ENCODE measurements at places on chromosomes 16 and 17.
A peak's percentile ranks its signal among the peaks of the same experiment; 100 is the strongest.

GRCh38 chr16:19735074-19735867 is 17.2 kb downstream of the IQCK start:
- DNase-seq: no peak

DNA sequence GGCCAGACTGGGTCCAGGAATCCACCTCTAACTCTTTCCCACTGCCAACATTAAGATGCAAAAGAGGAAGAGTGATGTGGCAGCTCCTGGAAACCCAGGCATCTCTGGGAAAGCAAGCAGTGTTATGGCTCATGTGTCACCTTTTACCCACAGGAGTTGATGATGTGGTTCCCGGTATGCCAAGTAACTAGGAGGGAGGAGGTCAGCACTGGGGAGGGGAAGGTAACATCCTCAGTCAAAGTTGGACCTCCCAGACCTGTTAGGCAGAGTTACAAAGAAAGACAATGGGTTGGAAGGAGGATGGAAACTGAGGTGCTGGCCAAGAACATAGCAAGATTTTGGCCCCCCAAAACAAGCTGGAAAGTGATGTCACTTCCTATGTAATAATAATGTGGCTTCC is 11.4 kb downstream of the KRABD2 start:
- no peak for DNase-seq

GRCh38 chr16:84569382-84569987 is 48.4 kb downstream of the COTL1 start:
- DNase-seq: no peak

DNA sequence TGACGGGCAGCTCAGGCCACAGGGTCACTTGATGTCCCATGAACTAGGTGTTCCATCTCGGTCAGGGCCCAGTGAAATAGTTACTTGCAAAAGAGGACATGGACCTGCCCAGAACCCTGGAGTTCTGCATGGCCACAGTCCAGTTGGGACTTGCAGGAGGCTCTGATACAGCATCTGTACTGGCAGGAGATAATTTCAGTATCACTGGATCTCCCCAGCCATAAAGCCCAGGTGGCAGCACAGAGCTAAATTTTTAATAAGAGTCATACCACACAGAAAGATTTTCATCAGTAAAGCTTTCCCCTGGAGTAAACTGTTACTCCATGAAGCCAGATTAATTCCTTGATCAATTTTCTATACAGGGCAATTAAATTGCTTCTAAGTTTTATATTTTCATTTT is 18.0 kb upstream of the SLC16A5 start:
- DNase-seq: no peak

- DNase-seq: no peak
Measured at GRCh38 chr17:60406887-60407286, 15.0 kb upstream of the USP32 start.

DNA sequence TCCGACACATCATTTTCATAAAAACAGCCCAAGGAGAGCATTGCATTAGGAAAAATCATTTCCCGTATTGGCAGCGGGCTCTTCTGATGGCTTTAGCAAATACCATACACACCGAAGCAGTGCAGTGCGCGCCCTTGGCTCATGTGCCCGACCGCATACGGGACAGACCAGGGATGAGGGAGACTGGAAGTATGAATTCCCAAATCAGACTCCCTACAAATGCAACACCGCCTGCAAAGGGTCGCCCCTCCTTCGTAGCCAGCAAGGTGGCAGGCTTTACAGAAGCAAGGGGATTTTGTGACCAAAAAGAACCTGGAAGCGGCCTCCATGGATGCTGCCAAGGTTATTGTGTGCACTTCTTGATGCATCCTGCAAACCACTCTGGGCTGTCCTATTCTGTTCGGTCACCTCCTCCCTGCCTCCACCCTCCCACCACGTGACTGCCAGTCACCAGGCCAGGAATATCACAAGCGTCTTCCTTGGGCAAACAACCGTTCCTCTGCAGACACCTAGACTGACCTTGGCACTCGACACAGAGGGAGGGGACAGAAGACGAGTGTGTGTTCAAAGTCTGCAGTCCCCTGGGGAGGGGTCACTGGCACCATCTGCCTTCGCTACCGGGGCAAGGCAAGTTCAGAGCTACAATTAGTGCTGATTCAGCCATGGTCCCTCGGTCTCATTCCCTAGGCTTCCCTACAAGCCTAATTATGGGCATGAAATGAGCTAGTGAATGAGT is 460.4 kb downstream of the SLC39A11 start:
- no peak for DNase-seq

DNA sequence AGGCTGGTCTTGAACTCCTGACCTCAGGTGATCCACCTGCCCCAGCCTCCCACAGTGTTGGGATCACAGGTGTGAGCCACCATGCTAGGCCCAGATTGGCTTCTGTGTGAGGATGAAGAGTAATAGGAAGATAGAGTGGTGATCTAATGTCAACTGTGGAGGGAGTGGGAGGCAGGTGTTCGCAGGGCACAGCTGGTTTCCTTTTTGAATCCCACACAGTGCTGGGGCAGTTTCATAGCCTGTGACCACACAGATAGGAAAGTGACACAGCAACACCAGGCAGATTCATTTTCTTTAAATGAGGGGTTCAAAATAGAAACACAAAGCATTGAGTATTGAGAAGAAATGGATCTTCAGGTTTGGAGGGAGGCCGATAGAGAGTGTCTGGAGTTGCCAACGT is 540.3 kb downstream of the WWOX start:
- peak; percentile 14 for DNase-seq

GRCh38 chr17:55635253-55635914 is 87.3 kb downstream of the TMEM100 start:
- no peak for DNase-seq

DNA sequence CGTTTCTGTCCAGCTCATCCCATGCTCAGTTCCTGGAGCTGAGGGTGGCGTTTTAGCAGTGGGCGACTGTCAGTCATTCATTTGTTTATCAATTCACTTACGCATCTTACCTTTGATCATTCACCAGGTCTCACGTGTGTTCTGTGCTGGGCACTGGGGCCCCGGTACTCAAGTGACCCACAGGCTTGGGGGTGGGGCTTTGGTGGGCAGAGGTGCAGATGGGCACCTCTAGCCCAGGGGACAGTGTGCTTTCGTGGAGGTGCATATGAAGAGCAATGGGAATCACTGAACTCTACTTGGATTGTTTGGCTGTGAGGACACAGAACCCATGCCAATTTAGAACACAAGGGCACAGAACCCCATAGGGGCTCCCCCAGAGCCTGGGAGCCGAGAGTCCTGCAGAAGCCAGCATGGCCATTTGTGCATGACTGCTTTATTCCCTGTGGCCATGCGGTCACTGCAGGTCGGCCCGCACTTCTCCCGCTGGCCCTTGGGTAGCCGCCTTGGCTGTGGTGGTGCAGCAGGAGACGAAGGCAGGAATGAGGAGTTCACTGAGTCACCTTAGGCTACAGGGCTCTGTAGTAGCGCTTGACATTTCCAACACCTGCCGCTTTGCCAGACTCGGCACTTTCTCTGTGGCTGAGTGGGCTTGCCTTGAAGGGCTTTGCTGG is 144.6 kb downstream of the SNX29 start:
- DNase-seq: no peak

GRCh38 chr17:31820691-31821435 is 38.2 kb downstream of the COPRS start:
- DNase-seq: no peak

DNA sequence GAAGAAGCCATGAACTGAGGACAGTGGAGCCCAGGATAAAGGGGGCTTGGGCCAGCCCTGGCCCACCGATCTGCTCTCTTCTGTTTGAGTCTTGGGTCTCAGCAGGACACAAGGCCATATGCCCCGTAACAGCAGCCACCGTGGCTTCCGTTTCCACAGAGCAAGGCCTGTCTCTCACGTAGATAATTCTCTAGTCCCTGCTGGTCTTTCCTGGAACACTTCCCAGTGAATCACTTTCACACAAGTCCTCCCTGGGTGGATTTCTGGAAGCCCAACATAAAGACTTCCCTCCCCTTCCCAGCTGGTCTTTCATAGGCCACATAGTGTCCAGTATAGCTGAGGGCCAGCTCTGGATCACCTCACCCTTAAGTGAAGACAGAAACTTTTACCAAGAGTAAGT is 19.9 kb upstream of the C16orf78 start:
- DNase-seq: no peak

DNA sequence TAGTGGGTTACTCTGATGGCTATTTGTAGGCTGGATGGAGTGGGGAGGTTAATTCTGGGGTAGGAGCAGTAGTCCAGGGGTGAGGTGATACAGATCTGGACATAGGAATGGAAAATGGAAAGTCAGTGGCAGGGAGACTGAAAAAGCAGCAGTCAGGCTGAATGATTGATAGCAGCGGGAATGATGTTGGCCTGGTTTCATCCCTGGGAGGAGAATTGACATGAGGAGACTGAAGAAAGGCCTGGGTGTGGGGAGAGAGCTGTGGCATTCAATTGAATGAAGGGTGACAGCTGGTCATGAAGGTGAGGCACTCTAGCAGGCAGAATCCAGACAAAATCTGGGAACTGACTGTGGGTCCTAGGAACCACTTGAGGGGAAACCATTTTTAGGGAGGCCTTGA is 34.7 kb upstream of the CLEC18A start:
- no peak for DNase-seq

DNA sequence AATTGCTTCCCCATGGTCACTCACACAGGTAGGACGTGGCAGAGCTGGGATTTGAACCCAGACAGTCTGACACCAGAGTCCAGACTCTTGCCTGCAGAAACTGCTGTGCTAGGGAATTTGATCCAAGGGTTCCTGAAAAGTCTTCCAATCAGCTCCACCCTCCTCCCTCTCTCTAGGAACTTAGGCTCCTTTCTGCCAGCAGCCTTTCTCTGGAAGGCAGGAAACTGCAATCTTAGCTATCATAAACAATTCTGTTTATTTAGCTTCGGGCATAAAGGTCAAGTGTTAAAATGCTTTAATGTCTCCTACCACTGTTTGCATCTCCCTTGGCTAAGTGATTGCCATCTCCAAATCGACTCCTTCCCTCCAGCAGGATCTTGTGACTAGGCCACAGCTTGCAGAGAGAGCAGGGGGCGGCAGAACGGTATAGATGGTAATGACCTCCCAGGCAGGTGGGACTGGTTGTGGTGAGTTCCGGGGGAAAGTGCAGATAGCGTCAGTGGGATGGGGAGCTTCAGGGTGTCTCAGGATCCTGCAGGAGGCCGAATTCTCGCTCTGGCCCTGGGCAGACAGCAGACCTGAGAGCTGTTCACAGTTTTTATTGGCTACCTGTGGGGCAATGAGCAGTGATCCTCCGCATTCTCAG is 882.4 kb upstream of the EEF2KMT start:
- no peak for DNase-seq

DNA sequence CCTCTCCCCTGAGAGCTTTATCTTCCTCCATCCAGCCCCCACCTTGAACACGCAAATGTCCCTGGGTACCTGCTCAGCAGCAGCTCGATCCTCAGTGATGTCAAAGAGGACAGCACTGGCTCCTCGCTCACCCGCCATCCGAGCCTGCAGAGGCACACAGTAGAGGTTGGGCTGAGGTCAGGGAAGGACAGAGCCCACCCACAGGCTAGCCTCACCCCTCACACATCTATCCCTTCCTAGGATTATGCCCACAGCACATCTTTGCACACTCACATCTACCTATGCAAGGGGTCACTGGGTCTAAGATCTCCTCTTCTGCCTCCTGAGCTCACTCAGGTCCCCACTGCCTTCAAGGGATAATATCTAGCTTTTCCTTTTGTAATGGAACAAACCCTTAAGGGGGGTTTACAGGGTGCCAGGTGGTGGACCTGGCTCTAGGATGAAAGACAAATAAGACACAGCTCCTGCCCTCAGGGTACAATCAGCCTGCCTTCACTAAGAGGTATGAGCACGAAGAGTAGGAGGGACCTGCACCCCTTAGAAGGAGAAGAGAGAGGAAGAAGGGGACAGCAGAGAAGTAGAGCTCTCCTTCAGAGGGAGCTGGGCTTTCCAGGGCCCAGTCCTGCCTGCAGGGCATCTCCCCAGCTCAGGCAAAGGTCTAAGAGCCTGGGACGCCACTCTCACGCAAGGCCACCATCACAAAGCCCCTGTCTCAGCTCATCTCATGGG is 11.6 kb upstream of the SUPT4H1 start:
- DNase-seq: no peak

DNA sequence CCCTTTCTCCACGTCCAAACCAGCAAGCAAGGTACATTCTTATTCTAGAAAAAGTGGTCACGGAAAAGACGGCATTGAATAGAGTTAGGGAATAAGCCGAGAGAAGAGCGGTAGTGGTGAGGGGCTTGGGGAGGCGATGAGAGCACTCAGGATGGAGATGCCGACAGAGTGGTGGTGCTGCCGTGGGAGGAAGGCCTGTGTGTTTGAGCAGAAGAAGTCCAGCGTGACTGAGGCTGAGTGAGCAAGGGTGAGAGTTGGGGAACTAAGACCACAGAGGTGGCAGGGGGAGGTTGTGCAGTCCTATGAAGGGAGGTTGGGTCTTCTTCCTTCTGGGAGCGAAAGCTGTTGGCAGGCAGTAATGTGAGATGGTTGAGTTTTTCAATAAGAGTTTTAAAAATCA is 252.3 kb downstream of the ABCC12 start:
- no peak for DNase-seq

GRCh38 chr16:84884596-84885341 is 65.0 kb downstream of the CRISPLD2 start:
- no peak for DNase-seq

GRCh38 chr17:41551365-41551764 is 20.5 kb downstream of the KRT9 start:
- DNase-seq: no peak

- DNase-seq: peak; percentile 70
Measured at GRCh38 chr17:78839762-78840529, 668 bp downstream of the USP36 start.

DNA sequence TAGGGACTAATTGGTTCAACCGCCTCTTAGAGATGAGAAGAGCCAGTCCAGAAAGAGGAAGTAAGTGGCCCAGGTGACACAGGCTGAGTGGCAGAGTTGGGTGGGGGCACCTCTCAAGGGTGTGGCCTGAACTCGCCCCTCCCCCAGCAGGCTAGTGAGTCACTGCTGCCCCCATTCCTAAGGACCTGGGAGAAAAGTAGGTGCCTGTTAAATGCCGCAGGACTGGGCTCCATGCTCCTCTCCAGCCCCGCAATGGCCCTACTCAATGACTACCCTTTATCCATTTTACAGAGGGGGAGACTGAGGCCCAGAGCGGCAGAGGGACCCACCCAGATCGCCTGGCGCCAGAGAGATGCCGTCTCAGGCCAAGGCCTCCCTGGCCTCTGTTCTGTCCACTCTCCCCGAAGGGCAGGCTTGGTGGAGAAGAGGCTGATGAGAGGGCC is 8.1 kb downstream of the TMEM235 start:
- no peak for DNase-seq

- DNase-seq: no peak
Measured at GRCh38 chr17:43003542-43004172, 2.9 kb upstream of the IFI35 start.
